ENCODE measurements at places on chromosomes 12 and 14.

GRCh38 chr14:48955857-48956256, 630.3 kb downstream of the RPS29 start:
- DNase-seq = no peak

GRCh38 chr12:79624378-79624777, 66.4 kb downstream of the PAWR start:
- DNase-seq = no peak

DNA sequence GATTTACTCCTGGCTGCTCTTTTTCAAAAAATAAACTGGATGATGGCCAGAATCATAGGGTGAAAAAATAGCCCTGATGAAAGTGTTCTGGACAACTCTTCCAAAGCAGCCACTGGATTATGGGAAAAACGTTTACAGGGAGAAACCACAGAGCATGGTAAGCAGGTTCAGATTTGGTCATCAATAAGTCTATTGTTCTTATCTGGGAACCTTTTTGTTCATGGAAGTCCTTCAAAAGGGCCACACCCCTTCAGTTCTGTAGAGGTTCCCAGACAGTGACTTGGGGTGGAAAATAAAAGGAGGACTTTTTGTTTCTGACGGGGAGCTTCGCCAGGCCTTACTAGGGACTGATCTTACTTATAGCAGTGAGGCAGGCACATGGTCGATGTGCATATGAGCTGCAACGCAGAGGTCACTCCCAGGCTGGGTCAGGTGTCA, 117.4 kb upstream of the SLC38A2 start:
- no peak for DNase-seq

DNA sequence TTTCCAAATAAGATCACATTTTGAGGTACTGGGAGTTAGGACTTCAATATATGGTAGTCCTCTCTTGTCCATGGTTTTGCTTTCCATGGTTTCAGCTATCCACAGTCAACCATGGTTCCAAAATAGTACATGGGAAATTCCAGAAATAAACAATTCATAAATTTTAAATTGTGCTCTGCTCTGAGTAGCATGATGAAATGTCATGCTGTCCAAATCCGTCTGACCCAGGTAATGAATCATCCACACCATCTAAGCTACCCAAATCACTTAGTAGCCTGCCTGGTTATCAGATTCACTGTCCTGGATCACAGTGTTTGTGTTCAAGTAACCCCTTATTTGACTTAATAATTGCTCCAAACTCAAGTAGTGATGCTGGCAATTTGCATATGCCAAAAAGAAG, 197.9 kb downstream of the TMTC3 start:
- DNase-seq = no peak

- DNase-seq = no peak
Measured at GRCh38 chr12:45182511-45182910, 33.4 kb upstream of the ANO6 start.

- DNase-seq = peak; percentile 26
Measured at GRCh38 chr12:10749700-10750384, 26.7 kb upstream of the YBX3 start.

DNA sequence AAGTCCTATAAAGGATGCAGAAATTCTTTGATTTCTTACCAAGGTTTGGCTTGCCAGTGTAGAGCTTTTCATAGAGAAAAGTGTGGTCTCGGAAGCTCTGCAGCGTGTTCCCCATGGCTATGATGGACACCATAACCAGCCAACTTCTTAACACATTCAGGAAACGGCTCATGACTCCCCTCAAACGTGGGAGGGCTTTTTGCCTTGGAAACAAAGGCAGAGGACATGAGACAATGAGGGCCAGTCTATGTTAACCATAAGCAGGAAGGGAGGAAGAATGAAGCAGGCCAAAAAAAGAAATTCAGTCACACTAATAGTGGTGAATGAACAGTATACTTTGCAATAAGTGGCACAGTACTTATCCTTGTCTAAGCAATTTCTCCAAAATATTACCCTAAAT, 3.3 kb downstream of the ERG28 start:
- no peak for DNase-seq

DNA sequence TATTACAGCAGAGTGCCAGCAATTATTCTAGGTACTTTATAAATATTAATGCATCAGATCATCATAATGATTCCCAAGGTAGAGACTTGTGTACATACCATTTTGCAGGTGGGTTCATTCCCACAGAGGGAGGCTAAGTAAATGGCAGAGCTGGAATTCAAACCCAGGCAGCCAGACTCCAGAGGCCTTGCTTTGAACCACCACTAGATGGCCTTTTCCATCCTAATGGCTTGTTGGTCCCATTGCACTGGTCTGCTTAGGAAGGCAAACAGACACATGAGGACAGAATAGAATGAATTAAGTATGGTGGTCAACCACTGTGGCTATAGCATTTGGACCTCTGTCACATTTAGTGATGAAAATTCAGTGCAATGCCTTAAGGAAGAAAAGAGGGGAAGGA, 158.7 kb downstream of the METTL25 start:
- no peak for DNase-seq

DNA sequence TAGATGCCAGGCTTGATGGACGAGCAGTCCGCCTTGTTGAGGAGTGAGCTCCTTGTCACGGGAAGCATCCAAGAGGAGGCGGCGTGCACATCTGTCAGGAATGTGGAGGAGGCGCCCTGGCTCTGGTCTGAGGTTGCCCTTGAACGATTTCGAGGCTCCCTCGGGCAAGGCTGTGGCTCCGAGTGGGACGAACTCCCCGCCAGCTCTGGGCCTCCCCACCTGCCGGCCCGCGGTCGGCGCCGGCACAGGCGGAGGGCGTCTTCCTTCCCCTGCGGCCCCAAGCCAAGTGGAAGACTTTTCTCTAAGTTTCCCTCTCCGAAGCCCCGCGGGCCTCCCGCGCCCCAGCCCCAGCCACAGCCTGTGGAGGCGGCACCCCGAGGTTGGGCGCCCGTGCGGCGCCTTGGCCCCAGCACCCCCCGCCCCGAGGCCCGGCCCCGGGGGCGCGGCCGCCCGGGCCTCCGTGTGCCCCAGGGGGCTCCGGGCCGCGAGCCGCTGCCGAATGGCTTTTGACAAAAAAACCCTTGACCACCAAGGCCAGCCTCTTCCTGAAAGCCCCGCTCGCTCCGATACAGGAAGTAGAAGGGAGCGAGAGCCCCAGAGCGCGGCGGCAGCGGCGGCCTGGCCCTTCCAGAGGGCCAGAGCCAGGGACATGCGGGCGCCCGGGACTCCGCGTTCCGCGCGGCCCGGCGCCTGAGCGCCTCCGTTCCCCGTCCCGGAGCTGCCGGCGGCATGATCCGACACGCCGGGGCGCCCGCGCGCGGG, at the start of gene RIN3:
TSS of gene RIN3 (plus strand) at position 578 of the 762 bp plus-strand sequence. CDS start at position 730, 152 bp downstream.
- peak; percentile 41 for DNase-seq

DNA sequence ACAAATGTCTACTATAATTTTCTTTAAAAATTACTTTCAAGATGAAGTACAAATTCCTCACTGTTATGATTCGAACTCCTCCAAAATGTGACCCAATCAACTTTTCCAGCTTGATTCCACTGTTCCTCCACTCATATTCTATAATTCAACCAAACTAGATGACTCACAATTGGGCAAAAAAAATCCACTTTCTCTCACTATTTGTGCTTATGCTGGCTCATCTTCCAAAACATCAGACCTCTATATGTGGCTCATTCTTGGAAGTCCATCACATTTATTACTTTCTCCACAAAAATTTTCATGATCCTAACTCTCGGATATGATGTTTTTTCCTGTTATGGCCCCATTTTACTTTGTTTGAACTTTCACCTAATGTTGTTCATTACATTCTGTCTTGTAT, 26.9 kb upstream of the RXYLT1 start:
- no peak for DNase-seq

GRCh38 chr14:63726499-63726898, 1.4 kb downstream of the SGPP1 start:
- DNase-seq = no peak

GRCh38 chr12:92989715-92990484, 60.8 kb upstream of the EEA1 start:
- no peak for DNase-seq

DNA sequence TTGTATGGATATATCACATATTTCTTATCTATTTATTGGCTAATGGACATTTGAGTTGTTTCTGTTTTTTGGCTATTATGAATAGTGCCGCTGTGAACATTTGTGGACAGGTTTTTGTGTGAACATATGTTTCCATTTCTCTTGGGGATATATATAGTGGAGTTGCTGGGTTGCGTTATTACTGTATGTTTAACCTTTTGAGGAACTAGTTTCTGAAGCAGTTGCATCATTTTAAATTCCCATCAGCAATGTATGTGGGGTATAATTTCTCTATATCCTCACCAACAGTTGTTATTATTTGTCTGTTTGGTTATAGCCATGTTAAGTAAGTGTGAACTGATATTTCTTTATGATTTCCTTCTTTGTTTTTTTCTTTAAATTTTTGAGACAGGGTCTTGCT, 10.7 kb downstream of the TCTN2 start:
- DNase-seq = no peak

- DNase-seq = no peak
Measured at GRCh38 chr14:105933238-105933637, 406.9 kb downstream of the TMEM121 start.

GRCh38 chr14:100692859-100693558, 33.7 kb upstream of the DLK1 start:
- no peak for DNase-seq

DNA sequence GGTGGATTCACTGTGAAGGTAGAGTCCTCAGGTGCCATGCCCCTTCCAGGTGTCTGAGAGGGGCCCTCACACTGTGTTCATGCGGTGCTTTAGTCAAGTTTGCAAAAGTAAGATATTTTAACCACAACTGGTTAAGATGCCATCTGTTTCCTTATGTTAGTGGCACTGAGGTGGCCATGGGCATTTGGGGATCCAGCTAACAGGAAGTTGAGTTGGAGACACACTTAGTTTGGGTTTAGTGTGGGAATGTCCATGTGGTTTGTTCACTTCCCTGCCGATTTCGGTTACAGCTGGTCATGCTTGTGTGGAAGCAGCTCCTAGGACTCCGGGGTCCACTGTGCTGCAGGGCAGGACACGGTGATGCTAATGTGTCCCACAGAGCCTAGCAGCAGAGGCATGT, 17.3 kb upstream of the ABHD12B start:
- DNase-seq = no peak

DNA sequence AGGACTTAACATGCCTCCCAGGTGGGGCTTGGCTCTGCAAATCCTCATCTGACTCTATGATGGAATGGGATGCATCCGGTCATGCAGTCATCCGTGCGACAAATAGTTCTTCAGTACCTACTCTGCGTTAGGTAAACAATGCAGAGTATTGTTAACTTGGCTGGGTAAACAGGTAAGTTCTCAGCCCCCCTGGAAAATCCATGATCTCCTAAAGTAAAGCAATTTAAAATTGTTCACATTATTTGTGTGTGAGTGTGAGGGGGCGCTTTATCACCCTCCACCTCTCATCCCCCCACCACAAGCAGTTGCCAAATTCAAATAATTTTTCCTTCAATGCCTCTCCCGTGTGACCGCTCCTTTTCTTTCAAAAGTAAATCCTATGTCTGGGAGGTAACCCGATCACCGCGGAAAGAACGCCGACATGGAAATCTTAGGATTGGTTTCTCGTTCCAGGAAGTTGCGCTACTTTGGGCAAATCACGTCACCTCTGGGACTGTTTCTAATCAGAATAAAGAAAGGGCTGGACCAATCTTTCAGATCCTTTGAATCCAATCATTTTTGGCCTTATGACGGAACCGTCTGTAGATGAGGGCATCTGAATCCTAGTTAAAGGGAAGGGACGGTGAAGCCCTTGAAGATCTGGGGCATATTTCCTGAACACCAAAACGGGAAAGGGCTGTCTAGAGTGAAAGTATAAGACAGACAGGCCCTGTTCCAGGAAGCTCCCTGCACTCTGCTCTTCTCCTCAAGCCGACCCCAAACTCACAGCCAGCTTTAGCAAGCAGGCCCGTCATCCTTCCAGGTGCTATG, 44.0 kb upstream of the SINHCAF start:
- no peak for DNase-seq

- DNase-seq = no peak
Measured at GRCh38 chr14:71237556-71237955, 330.3 kb downstream of the PCNX1 start.

- no peak for DNase-seq
Measured at GRCh38 chr14:75626863-75627262, 33.8 kb downstream of the ERG28 start.

GRCh38 chr12:4153343-4153892, 120.1 kb upstream of the CCND2 start:
- DNase-seq = peak; percentile 67

GRCh38 chr12:45473636-45474035, 255.9 kb upstream of the ARID2 start:
- DNase-seq = no peak

- DNase-seq = no peak
Measured at GRCh38 chr14:32728976-32729375, 209.7 kb upstream of the NPAS3 start.

- no peak for DNase-seq
Measured at GRCh38 chr12:6751767-6752166, 1.2 kb downstream of the MLF2 start.

- no peak for DNase-seq
Measured at GRCh38 chr14:53951243-53951626, 5.4 kb downstream of the BMP4 start.
